ENCODE measurements at places on chromosomes 5 and 9.

- DNase-seq: no peak
These were observed 2.4 kb upstream of the ZCCHC7 start for GRCh38 chr9:37117956-37118355.

DNA sequence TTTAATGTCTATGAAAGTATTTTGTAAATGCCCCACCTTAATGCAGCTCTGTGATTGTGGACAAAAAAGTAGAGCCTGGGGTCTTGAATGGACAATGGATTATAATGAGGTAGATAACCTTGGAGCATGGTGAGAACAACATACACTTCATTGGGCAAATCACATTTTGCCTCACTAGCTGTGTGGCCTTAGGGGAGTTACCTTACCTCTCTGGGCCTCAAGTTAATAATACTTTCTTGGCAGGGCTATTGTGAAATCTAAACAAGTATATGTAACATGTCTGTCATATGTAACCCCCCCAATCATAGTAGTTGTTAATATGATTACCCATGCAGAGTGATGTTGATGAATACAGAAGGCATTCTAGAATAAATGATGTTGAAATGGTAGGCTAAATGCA, 213.6 kb upstream of the ANKRD55 start:
- DNase-seq: no peak

- DNase-seq: no peak
These were observed 4.6 kb downstream of the DBH start for GRCh38 chr9:133640580-133641395.

DNA sequence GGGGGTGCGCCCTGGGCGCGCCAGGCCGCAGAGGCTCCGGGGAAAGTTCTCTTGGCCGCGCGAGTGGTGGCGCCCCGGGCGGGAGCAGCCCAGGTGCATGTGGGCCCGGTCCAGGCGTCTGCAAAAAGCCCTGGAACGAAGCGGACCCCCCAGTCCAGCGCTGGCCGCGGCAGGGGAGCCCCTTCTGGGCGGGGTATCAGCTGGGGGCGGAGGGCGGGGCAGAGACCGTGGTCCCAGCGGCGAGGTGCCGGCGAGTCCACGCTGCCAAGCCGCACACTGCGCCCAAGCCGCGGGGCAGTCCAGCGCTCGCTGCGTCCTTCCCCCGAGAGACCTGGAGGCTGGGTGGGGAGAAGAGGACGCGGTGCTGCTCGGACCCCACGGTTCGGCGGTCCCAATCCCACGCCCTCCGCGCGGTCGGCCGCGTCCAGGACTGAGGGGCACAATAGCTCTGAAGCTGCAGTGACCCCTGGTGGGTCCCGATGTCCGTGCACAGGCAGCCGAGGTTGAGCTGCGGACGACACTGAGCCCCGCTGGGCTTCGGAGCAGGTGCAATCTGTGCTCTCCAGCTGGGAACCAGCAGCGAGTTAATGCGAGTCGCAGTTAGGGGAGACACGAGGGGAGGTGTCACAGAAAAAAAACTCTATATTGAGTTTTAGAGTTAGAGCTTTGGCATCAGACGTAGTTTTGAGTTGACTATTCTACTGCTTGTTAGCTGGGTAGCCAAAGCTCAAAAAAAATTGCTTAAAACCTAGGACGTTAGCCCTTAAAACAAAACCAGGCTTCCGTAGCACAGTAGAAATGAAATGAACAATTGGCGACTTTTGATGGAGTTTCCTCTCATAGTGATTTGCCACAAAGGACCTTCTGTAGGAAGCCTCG, 1.1 kb upstream of the EPB41L4A start:
- peak; percentile 45 for DNase-seq

DNA sequence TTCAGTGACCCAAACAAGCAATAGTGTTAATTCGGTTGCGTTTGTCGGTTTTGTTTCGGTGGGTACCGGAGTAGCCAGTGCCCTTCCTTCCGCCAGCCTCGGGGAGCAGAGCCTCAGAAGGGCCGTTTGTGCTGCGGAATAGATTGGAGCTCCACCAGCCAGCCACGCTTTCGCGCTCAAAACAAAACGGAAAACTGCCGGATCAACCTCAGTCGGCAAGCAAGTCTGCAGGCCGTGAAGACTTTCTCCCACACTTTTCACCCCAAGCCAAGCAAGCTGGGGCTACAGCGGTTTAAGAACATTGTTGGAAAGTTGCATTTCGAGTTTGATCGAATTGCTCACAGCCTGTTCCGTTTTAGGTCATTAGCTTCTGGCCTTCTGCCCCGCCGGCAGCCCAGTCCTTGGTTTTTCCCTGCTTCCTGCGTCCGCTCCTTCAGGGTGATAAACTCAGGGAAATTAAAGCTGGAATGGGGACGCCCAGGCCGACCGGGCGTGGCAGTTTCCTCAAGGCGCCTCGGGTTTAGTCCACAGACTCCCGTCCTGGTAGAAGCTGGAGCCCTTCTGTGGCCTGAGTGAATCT, 803 bp upstream of the CCNO start:
- DNase-seq: peak; percentile 55

DNA sequence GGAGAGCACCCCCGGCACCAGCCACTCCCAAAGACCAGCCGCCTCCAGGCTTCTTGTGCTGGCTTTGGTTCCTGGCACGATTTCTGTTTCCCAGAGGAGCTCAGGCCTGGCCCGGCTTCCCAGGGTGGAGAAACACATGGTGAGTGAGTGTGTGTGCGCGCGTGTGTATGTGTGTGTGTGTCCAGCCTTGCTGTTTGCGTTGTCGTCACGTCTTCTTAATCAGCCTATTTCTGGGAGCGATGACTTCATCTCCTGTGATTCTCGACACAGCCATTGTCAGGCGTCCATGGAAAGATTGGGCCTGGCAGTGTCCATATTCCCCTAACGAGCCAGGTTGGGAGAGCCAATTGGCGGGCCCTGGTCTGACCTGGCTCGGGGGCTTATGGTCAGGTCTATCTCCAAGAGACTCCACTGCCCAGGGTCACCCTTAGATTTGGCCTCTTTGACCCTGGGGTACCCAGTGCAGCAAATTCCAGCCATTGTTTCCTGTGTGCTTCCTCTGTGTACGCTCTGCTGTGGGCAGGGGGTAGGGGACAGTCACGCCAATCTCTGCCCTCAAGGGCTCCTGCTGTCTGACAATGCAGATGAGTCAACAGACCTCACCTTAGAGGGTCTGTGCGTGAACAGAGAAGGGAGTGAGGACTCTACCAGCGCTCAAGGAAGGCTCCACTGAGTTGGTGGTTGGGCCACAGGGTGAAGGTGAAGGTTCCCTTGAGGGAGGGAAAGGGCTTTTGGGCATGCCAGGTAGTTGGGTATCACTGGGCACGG, 73.8 kb downstream of the DAB2IP start:
- DNase-seq: peak; percentile 95

- DNase-seq: peak; percentile 70
These were observed 63.7 kb upstream of the FANCC start for GRCh38 chr9:95381221-95381620.

GRCh38 chr5:82859451-82860140, 217.6 kb downstream of the TMEM167A start:
- DNase-seq: no peak

DNA sequence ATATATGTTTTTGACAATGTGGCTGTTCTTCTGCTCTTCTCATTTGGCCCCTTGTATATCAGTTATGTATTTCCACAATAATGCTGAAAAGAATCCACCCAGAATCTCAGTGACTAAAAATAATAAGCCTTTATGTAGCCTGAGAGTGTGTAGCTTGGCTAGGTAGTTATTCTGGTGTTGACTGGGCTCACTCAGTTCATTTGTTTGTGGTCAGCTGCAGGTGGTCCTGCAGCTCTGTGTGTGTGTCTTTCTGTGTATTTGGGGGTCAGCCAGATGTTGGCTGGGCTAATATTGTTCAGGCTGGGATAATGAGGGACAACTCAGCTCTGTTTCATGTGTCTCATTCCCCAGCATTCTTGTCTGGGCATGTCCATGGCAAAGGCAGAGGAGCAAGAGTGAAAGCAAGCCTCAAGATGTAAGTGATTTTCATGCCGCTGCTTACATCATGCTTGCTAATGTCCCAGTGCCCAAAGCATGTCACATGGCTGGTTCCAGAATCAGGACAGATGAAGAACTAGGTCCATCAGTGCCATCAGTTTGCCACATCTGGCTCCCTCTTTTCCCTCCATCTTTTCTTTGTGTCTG, 162.8 kb downstream of the KCTD16 start:
- no peak for DNase-seq

- no peak for DNase-seq
These were observed 284.9 kb upstream of the IRX1 start for GRCh38 chr5:3310541-3311261.

DNA sequence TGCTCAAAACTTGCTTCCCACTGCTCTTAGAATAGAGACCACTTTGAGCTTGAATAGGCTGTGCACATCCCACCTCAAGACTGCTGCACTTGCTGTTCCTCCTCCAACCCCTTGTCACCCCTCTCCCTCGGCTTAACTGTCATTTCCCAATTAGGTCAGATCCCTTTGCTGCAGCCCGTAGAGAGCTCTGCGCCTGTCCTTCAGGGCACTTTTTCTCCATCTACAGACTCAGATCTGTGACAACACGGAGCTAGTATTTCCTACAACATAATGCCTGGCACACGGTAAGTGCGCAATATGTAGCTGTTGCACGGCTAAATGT, 485 bp upstream of the HABP4 start:
- no peak for DNase-seq

- DNase-seq: peak; percentile 59
These were observed 15.7 kb upstream of the CEP120 start for GRCh38 chr5:123438902-123439301.

DNA sequence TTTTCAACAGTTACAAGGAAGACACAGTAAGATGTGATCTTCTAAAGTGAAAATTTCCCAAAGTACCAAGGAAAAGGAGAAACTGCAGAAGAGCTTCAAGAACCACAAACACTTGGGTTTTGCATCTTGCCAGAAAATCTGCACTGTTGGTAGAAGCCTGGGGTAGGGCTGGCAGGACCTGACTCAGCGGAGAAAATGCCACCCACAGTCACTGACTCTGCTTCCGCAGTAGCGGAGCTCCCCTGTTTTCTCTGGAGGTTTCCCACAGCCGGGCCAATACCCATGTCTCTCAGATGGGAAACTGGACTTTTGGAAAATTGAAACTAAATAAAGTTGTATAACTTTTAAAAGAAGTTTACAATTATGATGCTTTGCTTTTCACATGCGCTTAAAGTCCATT, 104.2 kb downstream of the MEF2C start:
- no peak for DNase-seq

DNA sequence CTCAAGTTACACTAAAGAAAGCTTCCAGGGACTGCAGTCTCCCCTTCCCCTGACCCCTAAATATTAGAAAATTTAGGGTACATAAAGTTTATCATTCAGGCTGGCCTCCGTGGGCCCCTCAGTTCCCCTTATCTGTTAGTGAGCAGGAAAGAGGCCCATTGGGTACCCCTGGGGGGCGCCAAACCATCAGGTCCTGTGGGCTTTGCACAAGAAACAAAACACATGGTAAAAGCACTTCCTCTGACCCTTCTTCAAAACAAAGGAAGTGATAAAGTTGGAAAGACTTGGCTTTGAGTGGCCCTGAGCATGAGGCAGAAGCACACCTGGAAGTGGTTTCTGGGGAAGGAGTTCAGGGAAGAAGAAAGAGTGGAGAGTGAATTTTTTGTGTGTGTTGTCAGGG, 213.0 kb downstream of the SMARCA2 start:
- DNase-seq: peak; percentile 49

DNA sequence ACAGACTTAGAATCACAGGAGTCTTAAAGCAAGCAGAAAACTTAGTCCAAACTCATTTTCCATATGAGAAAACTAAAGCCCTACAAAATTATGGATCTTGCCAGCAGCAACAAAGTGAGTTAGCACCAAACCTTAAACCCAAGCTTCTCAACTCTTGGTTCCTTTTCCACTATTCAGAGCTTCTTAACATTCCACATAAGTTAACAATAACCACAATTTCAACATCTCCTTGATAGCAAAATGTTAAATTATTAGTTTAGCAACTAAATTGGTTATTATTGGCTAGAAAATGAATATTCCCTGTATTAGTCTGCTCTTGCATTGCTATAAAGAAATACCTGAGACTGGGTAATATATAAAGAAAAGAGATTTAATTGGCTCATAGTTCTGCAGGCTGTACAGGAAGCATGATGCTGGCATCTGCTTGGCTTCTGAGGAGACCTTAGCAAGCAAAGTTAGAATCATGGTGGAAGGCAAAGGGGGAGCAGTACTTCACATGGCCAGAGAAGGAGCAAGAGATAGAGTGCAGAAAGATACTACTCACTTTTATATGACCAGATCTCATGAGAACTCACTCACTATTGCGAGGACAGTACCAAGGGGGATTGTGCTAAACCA, 26.2 kb upstream of the ARSB start:
- DNase-seq: peak; percentile 47

DNA sequence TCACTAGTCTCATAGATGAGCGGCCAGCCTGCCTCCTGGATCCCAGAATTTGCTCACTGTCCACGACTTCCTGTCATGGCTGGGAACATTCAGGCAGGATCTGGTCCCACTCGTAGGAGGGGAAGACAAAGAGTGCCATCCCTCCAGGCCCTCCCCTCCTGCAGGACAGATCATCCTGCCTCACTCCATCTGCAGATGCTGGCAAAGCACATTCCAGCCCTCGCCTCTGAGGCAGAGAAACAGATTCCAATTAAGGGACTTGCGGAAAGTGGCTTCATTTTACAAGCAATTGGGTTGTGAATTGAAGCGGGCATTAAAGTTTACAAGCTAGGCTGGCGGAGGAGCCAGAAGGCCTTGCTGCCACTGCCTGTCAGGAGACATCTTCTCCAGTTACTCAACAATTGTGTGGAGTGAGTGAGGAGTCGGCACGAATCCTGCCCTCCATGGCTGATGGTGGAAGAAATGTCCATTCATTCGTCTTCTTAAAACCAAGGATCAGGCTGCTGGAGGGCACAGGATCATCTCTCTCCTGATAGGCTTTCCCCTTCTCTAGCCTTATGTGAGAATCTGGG, 41.8 kb upstream of the KCNMB1 start:
- DNase-seq: peak; percentile 21

- no peak for DNase-seq
These were observed 114.6 kb downstream of the FSTL4 start for GRCh38 chr5:133497608-133498348.

DNA sequence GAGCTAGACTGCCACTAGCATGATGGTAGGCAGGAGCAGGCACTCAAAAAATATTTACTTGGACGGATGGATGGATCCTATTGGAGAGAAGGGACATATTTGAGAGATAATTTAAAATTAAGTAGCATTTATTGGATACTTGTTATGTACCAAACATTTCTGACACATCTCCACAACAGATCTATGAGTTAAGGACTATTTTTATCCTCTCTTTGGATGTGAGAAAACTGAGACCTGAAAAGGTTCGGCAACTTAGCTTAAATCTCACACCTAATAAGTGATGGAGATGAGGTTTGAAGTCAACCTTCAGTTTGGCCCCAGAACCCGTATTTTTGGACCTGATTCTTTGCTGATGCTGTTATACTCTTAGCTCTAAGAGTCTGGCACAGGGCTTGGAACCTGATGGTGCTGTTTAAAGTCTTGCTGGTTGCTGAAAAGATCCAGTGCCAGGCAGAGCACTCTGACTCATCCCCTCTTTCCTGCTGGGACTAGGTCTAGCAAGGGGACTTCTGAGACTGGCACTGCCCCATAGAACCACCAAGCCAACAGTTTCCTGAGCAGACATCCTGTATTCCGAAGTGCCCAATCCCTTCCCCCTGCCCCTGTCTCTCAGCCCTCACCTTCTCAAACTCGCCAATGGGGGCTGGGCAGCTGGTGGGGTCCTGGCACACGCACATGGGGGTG, 15.6 kb downstream of the SPARC start:
- peak; percentile 60 for DNase-seq

Measured in EL (cell line).